Activated CD4-positive, alpha-beta T cell treated with anti-CD3 and anti-CD28 coated beads, Interleukin-2, amount 50 U/mL, for 1 hour (primary cell): ENCODE measurements at places on chromosomes 6 and 20.

DNA sequence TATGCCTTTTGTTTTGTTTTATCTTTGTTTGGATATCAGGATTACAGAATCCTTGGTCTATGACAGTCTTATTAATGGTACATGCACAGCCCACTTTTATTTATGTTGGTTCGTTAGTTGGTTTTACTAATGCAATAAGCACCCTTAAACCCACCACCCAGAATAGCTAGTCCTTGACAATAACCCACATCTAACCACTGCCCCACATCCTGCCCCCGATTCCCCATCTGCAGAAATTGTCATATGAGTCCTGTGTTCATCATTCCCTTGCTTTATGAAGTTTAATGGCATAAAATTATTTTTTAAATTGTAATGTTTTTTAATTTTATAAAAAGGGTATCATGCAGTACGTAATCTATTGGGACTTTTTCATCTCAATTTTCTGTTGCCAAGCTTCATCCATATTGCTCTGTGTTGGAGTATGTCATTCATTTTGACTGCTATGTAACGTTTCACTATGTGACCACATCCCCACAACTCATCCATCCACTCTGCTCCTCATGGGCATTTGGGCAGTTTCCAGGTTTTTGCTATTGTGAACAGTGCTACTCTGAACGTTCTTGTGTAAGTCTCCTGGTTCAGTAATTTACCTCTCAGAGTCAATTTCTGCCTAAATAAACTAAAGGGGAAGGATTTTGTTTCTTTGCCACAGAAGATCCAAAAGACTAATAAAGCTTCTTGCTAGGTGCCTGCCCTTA lies 150.4 kb downstream of the MRPL14 start:
- no peak for DNase-seq

DNA sequence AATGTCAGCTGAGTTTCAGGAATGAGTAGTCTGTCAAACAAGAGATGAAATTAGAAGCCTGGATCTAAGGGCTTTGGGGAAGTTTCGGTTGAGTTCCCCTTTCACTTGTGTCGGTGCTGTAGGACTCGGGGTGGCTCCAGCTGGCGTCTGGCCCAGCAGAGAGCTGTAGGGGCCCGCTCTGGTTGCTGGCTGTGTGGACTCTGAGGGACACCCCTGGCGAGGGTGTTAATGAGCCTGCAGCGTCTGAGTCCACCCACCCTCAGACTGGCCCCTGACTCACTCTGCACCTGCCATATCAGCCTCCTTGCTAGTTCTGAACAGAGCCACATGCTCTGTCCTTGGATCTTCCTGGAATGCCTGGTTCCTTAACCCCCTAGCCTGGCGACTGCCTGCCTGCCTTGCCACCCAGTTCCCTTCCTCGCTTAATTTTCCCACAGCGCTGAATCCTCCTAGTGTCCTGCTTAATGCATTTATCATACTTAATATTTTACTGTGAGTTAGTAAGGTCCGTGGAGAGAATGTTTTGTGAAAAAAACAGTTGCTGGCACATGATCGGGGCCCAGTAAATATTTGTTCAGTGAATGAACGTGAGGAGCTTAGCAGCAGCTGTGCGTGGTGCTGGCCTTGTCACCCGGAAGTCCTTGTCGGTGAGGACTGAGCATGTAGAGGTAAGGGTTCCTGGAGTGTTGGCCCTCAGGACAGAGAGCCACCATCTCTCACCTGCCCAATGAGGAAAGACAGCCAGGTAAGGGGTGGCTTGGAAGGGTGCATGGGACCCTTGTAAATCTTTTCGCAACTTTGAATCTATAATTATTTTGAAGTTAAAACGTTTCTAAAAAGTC lies 1.6 kb downstream of the DNAJC5 start:
- DNase-seq, result no peak

GRCh38 chr6:112017169-112017568 lies 36.7 kb upstream of the CCN6 start:
- DNase-seq, result no peak

DNA sequence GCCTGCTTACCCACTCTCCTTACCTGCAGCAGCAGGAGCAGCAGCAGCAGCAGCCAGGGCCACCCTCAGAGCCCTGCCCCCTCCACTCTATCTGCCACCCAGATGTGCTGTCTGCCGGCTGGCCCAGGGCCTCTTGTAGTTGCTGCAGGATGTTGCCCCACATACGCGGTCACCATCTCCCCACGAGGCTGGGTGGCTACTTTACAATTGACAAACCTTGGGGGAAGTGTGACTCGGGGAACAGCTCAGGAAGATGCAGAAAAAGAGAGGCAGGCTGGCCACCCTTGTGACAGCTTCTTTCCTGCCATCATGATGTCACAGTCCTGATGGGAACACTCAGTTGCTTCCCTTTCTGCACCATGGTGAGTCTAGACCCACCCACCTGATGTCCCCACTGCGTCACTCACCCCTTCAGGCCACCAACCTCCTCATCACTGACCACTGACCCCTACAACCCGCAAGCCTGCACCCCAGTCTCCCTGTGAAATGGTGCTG lies 14.5 kb downstream of the TREM1 start:
- no peak for DNase-seq

DNA sequence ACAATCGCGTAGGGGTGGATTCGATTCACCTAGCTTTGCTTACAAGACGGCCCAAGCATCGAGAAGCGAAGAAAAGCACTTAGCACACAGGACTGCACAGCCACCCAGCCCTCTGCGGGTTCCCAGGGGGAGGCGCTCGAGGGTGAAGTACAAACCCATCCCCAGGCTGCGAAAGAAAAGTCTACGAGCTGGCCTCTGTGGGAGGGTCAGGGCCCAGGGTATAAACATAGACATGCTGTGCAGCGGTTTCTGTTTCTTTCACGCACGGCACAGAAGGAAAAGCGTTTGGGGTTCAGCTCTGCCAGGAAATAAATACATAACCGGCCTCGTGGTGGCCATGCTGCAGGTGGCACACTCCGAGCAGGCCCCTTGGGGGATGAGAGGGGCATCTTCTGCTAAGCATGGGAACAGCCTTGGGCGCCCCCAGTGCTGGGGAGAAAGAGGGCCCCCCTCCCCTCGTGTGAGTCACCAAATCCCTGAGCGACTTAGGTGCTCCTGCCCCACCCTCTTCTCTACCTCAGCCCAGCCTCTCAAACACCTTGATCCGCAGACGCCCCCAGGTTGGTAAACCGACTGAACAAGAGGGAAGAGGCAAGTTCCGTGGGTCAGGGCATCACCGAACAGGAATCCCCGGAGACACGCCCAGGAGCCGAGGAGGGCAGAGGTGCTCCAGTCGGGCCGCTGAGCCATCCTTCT lies 91.6 kb upstream of the RIPOR2 start:
- DNase-seq, result peak; percentile 73

GRCh38 chr20:53678315-53678989 lies 84.8 kb upstream of the ZNF217 start:
- no peak for DNase-seq

GRCh38 chr6:143559051-143559660 lies 47.6 kb upstream of the FUCA2 start:
- no peak for DNase-seq

DNA sequence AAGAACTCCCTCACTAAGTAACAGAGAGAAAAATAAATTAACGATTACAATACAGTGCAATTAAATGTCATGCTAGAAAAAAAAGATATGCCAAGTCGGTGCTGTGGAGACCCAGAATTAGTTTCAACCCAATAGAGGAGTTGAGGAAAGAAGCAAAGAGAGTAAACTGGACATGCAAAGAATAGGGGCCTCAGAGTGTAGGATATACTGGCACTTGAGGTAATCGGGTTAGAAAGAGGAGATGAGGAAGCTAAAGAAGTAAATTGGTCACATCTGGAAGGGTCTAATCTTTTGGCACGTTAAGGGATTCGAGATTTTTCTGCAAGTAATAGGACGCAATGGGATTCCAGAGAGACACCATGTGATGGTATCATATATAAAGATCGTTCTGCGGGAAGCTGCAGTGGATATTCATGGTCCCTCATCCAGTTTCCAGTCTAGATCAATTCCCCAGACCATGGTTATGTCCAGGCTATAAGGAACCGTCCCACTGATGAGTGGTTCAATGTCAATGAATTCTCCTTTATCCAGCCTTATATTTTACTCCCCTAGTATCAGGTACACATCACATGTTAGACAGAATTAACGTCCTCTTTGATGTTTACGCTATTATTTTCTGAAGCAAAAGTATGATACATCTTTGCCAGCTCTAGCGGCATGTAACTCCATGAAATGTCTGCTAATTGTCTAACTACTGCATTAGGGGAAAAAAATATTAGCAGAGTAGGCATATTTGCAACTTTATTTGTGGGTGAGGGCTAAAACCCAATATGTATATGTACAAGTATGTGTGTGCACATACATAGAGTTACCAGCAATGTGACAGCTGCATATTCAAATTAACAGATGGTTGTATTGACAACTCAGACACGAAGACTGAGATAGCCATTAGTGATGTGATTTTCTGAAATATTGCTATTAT lies 1.1 kb upstream of the TBC1D32 start:
- DNase-seq, result no peak

DNA sequence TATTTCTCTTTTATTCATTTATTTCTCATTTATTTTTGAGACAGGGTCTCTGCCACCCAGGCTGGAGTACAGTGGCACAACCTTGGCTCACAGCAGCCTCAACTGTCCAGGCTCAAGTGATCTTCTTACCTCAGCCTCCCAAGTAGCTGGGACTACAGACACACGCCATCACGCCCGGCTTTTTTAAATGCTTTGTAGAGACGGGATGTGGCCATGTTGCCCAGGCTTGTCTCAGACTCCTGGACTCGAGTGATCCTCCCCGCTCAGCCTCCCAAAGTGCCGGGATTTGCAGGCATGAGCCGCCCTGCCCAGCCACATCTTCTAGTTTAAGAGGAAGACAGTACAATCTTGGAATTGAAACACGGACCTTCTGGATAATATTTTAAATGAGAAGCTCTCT lies 21.6 kb upstream of the FOXF2 start:
- DNase-seq, result no peak

DNA sequence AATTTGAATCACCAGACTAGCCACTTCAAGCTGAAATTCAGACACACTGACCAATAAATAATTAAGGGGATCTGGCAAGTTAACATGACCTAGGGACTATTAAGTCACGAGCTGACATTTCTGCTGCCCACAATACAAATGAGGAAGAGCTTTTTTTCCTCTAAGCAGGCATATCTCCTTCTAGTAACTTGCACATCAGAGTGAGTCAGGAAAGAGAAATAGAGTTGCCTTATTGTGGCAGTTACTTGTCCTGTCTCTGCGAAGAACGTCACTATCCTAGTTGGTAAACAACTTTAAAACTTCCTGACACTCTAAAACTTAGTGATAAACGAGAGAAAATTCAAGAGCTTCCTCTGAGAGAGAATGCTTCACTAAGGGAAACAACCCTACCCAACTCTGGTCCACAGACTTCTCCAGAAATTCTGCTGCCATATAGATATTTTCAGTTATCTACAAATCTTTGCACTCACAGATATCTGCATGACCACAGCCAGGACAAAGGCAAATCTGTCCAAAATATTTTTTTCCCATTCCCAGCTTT lies 4.2 kb downstream of the PLA2G7 start:
- no peak for DNase-seq

GRCh38 chr20:32686530-32687179 lies 12.9 kb upstream of the C20orf203 start:
- no peak for DNase-seq

DNA sequence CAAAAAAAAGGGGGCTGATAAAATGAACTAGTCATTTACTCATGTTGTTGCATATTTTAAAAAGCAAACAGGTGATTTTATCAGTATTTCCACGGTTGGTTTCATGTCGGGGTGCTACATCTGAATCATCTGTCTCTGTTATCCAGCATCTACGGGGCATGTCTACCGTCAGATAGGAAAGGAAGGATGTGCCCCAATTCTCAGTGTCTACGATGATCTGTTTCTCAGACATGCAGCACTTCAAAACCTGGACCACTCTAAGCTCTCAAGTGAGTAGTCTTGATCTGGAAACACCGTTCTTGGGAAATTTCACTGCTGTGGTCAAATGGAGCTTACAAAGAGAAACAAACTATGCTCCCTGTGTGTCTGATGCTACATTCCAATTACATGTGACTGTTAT lies 240.3 kb upstream of the TAB2 start:
- no peak for DNase-seq

DNA sequence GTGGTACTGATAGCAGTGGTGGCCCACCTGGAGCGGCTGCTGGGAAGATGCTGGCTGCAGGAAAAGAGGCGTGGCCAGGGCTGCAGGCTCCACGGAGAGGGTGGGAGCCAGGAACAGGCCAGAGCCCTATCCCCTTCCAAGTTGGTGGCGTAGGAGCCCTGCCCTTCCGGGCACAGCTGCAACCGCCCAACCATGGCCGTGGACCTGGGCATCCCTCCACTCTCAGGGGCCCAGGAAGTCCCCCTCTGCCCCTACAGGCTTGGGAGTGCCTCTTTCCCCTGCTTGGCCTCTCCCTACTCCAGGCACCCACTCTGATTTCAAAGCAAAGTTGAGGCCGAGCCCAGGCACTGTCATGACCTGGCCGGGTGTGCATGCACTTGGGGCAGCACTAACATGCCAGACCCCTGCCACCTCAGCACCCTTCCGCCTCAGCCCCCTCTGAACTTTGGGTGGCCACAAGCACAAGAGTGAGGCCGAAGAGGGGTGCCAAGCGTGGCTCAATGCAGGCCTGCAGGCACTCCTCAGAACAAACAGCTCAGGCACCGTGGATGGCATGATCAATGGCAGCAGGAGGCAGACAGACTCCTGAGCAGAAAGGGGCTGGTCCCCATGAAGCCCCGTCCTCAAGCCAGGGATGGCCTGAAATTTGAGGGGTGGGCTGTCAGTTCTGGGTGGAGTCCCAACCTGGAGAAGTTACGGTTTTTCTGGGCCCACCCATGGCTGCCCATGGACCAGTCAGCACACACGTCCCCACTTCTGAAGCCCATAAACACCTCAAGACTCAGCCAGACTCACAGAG lies 200.3 kb upstream of the PRND start:
- DNase-seq, result no peak

DNA sequence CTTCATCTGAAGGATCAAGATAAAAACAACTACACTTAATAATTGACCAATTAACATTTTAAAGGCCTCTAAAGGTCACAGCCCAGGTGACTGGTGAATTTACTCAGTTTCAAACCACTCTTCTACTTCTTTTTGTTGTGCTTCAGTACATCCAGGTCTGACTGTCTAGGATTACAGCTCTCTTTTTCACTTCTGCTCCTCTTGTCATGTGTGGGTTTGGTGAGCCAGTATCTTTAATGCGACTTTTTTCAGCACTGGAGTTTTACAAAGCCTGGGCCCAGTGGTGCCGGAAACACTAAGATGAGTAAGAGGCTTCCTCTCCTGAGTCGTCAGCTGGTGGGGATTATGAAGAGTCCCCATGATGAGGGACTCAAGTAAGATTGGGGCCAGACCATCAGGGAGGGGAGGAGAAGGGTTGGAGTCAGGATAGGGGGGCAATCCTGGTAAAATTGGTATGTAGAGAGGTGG lies 27.0 kb downstream of the HECA start:
- peak; percentile 59 for DNase-seq

GRCh38 chr6:4884646-4885340 lies 108.6 kb downstream of the CDYL start:
- no peak for DNase-seq
